Stimulated activated CD8-positive, alpha-beta memory T cell treated with anti-CD3 and anti-CD28 coated beads, Interleukin-7, amount 100 ng/mL, for 24 hours (primary cell): ENCODE measurements at places on chromosomes 5 and 9.

DNA sequence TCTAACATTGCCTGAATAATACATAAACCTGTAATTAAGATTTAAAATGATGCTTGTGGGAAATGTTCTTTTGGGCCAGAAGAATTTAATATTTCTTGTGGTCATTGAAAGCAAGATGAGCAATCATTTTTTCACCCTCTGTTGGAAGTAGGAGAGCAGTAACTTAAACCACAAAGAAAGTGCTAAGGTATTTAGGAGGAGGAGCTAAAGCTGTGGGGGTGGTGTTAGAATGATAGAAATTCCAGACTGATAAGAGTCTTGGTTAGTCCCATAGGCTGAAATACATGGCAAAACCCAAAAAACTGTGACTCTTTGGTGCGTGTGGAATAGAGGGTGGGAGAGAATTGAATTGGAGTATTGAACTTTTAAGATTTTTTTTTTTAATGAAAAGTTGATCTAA, 247.0 kb downstream of the YTHDC2 start:
- no peak for DNase-seq

DNA sequence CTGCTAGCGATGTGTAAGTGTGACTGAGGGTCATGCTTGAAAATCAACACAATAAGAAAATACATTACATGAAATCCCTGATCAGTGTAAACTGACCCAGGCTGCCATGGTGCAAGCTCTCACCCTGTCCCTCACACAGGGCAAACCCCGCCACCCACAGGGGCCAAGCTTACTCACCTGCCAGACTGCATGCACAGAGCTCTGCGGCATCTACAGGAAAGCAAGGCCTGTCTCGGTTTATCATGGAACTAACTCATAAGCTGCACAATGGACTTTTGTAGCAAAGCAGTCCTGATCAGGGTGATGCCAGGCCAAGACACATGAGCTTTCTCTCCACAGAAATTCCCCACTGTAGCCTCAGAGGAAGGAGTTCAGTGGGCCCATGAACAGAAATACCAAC, 9.7 kb downstream of the IPPK start:
- DNase-seq, result no peak

GRCh38 chr5:147857302-147858129, 21.0 kb upstream of the SCGB3A2 start:
- peak; percentile 7 for DNase-seq

DNA sequence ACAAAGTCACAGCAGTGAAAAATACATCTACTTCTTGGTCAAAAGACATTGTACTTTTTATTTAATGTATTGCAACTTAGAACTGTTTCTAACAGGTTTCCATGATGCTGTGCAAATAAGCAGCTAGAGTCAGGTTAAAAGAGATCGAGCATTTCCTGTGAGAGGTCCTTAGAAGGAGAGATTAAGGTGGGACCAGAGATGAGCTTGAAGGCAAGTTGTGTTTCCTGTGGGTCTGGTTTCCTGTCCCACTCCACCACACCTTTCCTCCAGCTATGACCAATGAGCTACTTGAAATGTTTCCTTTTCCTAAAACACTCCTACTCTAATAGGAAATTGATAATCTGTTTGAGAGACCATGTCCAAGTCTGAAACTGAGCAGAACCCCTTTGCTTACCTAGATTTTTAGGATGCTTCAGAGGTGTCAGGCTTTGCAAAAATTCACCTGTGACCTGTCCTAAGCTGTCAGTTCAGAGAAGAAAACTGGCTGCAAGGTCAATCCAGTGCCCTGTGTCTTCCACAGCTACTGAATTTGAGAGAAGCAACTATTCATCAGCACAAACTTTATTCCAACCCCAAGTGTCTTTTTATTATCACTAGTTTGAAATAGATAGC, 13.1 kb upstream of the RLN1 start:
- DNase-seq, result no peak

GRCh38 chr9:114366334-114367128, 21.3 kb downstream of the AKNA start:
- no peak for DNase-seq

- DNase-seq, result no peak
These were observed 34.2 kb upstream of the CACNA1B start for GRCh38 chr9:137843355-137843754.

DNA sequence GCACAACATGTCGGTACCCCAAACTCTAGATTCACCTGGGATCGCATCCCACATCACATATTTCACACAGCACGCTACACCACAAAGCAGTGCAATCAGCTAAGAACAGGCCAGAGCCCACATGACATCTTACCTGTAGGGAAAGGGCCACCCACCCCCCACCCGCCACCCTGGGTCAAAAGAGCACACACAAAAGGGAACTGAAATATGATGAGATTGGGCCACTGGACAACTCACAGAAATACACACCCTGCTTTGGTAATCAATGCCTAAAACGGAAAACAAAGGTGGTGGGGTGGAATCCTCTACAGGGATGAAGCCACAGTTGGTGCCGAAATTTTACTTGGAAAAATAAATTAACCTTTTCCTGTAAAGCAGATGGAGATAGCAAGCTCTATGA, 13.1 kb downstream of the RETREG1 start:
- no peak for DNase-seq

- DNase-seq, result no peak
These were observed 199.3 kb downstream of the SGCD start for GRCh38 chr5:156526081-156526925.
